ENCODE measurements at places on chromosomes 2 and 18.

- no peak for DNase-seq
Observed at GRCh38 chr2:196640031-196640548, 575 bp downstream of the CCDC150 start.

GRCh38 chr2:9430316-9431293 is 7.2 kb downstream of the CPSF3 start:
- DNase-seq = no peak

GRCh38 chr2:100211521-100211920 is 69.1 kb upstream of the AFF3 start:
- DNase-seq = no peak

DNA sequence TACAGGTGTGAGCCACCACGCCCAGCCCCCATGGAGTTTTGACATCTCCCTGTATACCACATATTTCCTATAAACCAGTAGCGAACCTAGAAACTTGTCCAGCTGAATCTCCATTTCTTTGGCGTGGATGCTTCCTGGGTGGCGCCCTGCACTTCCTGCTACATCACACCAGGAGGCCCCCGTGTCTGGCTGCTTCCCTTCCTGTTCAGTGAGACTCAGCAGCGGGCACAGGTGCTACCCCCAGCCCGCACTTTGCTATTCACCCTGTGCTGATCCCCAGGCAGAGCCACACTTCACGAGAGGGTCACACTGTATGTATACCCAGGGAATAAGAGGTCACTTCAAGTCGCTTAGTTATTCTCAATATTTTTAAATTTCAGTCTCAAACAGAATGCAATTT is 35.0 kb downstream of the CYP27C1 start:
- DNase-seq = no peak

GRCh38 chr2:241656190-241656741 is 18.8 kb downstream of the ATG4B start:
- no peak for DNase-seq

- no peak for DNase-seq
Observed at GRCh38 chr18:4125224-4125623, 329.9 kb downstream of the DLGAP1 start.

DNA sequence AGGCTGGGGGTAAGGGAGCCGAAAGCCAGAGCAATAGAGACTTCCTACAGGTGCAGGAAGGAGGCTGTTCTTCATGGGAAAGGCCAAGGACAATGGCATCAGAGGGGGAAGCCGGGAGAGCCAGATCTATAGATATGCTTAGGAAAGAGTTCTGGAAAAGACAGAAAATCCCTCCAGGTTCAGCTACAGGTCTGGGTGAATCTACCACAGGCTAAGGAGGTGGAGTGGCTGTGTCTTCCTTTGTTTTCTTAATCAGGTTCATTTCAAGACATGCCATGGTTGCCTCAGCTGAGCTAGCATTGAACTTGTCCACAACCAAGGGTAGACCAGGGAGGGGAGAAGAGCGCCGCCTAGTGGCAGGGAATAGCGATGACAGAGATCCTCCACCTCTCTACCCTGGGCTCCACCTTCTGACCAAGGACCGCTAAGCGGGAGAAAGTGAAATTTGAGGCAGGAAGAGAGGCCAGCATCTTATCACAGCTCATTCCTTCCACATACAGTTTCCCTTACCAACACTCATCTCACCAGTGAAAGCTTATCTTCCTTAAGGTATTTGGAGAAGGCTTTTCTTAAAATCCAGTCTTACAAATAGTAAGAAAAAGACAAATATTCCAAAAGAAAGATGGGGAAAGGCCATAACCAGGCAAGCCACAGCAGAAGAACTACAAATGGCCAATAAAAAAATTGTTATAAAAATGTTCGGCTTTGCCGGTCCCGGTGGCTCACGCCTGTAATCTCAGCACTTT is 74.2 kb downstream of the VIT start:
- DNase-seq = peak; percentile 6

- no peak for DNase-seq
Observed at GRCh38 chr2:112658301-112658700, 12.6 kb downstream of the SLC20A1 start.

DNA sequence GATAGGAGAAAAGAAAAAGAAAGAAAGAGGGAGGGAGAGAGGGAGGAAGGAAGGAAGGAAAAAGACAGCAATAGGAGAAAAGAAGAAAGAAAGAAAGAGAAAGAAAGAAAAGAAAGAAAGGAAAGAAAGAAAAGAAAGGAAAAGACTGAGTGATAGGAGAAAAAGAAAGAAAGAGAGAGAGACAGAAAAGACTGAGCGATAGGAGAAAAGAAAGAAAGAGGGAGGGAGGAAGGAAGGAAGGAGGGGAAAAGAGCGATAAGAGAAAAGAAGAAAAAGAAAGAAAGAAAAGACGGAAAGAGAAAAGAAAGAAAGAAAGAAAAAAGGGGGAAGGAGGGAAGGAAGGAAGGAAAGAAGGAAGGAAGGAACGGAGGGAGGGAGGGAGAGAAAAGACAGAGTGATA is 216.7 kb downstream of the DOK6 start:
- DNase-seq = no peak

- peak; percentile 86 for DNase-seq
Observed at GRCh38 chr2:32627814-32628579, at the start of gene TTC27. Gene TTC27 (plus strand): TSS chr2:32628050. CDS start chr2:32628293, 243 bp downstream.

DNA sequence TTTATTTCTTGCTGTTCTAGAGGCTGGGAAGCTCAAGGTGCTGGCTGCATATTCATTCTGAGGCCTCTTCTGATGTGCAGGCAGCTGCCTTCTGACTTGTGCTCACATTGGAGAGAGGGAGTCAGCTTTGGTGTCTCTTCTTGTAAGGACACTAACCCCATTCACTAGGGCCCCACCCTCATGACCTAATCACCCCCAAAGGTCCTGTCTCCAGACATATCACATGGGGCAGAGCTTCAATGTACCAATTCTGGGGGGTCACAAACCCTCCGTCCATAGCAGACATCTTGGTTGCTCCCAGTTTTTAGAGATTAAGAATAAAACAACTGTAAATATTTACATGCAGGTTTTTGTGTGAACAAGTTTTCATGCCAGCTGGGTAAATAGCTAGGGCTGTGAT is 109.1 kb downstream of the RTP5 start:
- DNase-seq = no peak

DNA sequence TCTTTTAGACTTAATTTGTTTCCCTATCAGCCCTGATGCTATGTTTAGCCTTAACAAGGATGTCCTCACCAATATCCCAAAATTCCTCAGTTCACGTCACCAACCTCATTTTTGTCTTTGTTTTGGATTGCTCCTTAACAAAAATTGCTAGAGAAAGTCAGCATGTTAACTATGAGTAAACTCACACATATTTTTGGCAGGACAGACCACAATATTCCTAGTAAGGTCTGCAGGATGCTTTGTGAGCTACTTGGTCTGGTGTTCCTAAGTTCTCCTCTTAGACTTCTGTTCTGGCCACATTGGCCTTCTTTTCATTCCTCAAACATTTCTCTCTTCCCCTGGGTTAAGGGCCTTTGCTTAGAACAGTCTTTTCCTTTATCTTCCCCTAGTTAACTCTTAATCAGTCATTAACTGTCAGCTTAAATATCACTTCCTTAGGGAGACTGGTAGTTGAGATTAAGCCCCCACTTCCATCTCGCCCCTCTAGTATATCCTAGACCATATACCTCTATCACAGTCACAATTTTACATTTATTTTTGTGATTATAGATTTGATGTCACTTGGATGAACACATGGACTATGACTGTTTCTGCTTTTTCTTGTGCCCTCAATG is 116.2 kb downstream of the ADCYAP1 start:
- DNase-seq = no peak

- no peak for DNase-seq
Observed at GRCh38 chr2:80114812-80115211, 189.7 kb downstream of the LRRTM1 start.

DNA sequence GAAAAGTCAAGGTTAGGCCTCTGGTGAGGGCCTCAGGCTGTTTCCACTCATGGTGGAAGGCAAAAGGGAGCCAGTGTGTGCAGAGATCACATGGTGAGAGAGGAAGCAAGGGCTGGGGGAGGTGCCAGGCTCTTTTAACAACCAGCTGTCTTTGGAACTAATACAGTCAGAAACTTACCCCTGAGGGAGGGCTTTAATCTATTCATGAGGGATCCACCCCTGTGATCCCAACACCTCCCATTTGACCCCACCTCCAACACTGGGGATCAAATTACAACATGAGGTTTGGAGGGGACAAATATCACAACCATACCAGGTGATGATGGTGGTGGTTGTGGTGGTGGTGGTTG is 10.9 kb downstream of the POLI start:
- no peak for DNase-seq

Data from activated T-helper 1 cell treated with anti-CD3 and anti-CD28 coated beads, Interleukin-2, amount 50 U/mL, for 16 hours (primary cell).